ENCODE measurements at places on chromosomes 12 and 14.

- no peak for DNase-seq
Measured at GRCh38 chr14:76169776-76170175, 18.1 kb downstream of the GPATCH2L start.

DNA sequence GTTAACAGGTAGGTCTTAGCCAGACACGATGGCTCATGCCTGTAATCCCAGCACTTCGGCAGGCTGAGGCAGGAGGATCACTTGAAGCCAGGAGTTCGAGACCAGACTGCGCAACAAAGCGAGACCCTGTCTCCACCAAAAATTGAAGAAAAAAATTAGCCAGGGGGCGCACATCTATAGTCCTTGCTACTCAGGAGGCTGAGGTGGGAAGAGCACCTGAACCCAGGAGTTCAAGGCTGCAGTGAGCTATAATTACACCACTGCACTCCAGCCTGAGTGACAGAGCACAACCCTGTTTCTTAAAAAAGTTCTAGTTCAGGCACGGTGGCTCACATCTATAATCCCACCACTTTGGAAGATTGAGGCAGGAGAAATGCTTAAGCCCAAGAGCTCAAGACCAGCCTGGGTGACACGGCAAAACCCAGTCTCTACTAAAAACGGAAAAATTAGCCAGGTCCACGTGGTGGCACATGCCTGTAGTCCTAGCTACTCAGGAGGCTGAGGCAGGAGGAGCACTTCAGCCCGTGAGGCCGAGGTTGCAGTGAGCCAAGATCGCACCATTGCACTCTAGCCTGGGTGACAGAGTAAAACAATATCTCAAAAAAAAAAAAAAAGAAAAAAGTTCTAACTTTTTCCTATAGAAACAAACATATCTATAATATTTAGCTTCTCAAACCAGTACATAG lies 9.1 kb downstream of the BAZ1A start:
- DNase-seq = no peak

DNA sequence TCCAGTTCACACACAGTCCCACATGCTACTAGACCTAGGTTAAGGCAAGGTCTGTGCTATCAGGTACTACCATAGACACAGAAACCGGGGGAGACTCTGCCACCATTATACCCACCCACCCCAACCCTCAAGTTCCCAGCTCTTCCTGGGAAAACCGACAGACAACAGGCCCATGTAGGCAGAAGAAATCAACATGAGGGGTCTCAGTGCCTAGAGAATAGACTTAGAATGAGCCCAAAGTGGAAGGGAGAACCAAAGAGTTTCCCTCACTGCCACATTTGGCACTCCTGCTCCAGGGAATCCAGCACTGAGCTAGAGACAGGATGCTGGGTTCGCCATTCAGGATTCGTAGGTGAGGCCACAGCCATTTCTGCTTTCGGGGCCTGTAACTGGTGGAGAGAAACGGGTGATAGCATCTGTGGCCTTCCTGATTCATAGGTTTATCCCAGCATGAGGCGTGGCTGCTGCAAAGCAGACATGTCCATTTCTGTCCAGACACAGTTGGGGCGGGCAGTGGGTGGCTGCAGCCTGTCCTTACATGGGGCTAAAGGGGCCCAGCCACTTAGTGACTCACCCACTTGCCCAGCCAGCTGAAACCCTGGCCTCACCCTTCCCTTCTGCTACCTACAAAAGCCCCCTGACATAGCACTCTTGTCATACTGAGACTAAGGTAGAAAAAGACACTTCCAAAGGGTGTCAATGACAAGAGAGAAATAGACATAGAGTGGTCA lies 69.4 kb downstream of the IRF2BPL start:
- no peak for DNase-seq

GRCh38 chr12:127355061-127355841 lies 911.7 kb upstream of the TMEM132C start:
- DNase-seq = no peak

DNA sequence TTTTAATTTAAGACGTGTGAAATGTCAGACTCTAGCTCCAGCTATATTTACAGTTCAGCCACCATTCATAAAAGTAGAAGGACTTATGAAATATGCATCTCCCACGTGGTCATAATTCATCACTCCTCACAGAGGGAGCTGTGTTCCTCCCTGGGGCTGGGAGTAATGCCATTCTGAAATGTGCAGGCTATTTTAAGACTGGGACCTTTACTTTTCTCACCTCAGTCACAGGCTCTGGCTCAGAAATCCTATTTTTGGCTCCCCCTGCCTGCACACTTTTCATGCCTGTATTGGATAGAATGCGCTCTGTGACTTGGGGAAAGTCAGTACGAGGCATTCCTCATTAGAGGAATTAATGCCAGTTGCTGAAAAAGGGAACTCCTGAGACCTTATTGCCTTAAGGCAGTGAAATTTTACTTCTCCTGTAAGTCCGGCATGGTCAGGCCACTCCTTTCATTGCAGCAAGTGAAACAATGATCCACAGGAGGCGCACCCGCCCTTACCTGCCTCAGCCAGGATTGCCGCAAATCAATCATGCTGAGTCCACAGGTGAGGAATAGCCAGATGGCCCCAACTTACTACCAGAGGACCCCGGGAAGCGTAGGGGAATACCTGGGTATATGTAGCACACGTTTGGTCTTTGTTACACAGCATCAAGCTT lies 1133.2 kb upstream of the TMEM132C start:
- no peak for DNase-seq

- DNase-seq = no peak
Measured at GRCh38 chr14:98594156-98594555, 677.8 kb downstream of the BCL11B start.

DNA sequence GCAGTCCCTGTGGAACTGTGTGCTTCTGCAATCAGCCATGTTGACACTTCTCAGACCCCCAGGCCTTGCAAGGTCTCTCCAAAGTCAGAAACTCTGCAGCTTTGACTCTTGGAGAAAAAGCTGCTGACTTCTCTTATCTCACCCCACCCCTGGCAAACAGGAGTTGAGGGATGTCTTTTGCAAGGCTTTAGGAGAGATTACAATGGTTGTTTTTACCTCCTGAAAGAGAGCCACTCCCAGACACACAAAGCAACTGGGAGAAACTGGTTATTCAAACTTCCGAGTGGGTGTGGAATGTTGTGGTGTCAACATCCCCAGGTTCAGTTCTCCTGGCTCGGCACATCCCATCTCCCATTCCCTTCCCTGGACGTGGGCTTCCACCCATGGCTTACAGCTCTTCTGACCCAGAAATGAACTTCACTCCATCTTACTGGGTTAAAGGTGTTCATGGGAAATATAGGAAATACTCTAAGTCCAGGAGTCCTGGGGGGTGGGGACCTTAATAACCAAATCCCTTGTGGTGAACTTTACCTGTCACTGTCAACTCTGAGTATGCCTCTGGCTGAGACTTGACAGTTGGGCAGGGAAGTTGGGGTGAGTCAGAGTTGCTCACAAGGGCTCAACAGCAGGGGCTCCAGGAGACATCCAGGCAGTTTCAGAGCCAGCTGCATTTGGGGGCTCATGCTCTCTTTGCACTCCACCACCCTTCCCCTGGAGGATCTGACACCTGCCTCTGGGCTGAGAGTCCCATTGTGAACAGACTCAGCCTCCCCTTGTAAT lies 41.9 kb downstream of the CCDC177 start:
- no peak for DNase-seq

DNA sequence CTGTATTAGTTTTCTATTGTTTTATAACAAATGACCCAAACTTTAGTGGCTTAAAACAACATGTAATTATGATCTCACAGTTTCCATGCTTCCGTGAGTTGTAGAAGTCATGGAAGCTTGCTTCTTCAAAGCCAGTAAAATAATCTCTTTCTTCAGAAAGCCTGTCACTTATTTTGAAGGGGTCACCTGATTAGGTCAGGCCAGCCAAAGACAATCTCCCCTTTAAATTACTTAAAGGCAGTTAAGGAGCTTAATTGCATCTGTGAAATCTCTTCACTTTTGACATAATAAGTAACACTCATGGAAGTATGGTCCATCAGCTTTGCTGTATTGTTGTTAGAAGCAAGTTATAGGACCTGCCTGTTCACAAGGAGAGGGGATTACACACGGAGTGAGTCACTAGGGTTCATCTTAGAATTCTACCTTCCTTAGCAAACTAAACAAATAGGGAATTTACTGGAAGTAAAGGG lies 89.8 kb downstream of the FAR2 start:
- no peak for DNase-seq

GRCh38 chr12:97616946-97617345 lies 154.3 kb downstream of the RMST start:
- no peak for DNase-seq

DNA sequence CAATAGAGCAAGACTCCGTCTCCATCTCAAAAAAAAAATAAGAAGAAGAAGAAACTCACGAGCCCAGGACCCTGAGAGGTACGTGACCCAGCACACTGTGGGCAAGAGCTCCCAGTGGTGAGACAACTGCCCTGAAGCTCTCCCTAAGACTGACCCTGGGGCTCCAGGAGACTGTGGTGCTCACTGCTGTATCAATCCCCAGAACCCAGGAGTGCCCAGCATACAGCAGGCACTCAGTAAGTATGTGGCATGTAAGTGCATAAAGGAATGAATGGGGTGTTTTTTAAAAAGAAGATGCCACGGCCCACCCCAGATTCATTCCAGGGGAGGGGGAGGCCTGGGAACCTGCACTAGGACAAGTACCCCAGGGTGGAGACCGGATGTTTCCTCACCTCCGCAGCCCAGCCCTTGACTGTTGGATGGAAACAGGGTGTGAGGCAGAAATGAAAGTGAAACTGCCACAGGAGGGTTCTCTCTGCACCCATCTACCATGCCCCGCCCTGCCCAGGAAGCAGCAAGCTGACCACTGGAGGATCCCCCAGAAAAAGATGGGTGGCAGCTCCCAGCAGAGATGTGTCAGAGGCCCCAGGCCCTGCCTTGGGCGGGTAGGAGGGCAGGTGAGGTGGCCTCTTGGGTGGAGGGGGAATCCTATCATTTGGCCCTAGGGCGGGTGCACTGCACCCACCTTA lies 12.2 kb downstream of the ITPK1 start:
- DNase-seq = peak; percentile 81

- DNase-seq = no peak
Measured at GRCh38 chr12:3119756-3120601, 42.8 kb downstream of the TSPAN9 start.

DNA sequence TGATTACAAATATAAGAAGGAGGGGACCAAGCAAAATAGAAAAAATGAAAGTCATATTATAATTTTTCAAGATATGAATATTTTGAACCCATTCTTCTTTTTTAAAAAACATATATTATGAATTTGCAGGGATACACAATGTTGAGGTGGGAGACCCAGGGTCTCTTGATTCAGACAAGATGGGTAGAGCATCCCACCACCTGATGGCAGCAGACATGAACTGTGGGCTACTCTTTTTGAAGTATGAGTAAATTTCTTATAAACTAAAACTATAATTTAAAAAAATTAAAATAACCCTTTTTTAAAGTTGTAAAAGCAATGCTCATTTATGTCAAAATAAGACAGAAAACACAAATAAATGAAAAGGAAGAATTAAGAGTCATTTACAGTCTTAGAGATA lies 202.7 kb upstream of the PRICKLE1 start:
- DNase-seq = no peak

GRCh38 chr12:12121061-12121460 lies 50.3 kb downstream of the BCL2L14 start:
- no peak for DNase-seq

GRCh38 chr14:63174760-63175191 lies 29.5 kb upstream of the RHOJ start:
- no peak for DNase-seq

- DNase-seq = no peak
Measured at GRCh38 chr14:74246542-74246941, 7.3 kb downstream of the VSX2 start.

- DNase-seq = no peak
Measured at GRCh38 chr12:64181430-64182291, 40.4 kb downstream of the KICS2 start.

DNA sequence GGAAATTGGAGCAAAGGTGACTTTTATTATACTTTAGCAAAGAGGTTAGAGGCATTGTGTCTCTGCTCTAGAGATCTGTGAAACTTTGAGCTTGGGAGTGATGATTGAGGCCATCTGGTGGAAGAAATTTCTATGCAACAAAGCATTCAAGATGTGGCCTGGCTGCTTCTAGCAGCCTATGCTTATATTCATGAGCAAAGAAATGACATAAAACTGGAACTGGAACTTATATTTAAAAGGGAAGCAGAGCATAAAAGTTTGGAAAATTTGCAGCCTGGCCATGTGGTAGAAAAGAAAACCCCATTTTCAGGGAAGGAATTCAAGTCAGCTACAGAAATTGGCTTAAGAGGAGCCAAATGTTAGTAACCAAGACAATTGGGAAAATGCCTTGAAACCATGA lies 70.4 kb downstream of the SDR9C7 start:
- no peak for DNase-seq

Data from CD4-positive, alpha-beta T cell treated with Interleukin-17A for 1 hour (primary cell).